Activated CD8-positive, alpha-beta memory T cell treated with anti-CD3 and anti-CD28 coated beads for 1 hour (primary cell): ENCODE measurements at places on chromosomes 11 and 22.

DNA sequence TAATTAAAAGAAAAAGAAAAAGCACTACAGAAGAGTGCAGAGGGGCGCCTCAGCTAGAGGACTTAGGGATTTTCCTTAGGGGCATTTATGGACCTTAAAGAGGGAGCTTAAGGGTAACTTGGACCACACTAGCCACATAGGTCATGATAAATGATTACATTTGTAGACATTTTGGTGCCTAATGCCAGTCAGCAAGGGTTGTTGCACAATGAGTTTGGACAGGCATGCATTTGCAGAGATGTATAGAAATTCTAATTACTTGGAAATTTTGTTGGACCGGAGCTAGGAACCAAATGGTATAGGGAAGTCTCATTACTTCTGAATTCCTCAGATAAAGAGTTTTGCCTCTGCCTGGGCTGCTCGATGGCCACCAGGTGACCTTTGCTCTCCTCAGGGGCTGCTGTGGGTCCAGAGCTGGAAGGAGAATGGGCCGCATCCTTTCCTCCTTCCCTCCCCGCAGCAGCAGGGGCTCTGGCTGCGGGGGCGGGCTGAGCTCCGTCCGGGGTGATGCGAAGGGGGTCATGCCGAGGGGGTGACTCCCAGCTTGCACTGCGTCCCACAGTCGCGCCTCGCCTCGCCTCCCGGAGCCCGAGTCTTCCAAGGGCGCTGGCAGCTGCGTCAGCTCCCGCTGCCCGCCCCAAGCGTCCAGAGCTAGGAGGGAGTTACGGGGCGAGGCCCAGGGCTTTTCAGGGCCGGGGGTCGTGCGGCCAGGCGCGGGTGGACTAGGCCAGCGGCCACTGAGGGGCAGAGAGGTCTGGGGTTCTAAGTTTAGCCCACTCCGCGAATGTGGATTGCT is 20.3 kb upstream of the MALAT1 start:
- DNase-seq: no peak

- no peak for DNase-seq
These were observed 465.3 kb upstream of the TENM4 start for GRCh38 chr11:79906164-79906563.

DNA sequence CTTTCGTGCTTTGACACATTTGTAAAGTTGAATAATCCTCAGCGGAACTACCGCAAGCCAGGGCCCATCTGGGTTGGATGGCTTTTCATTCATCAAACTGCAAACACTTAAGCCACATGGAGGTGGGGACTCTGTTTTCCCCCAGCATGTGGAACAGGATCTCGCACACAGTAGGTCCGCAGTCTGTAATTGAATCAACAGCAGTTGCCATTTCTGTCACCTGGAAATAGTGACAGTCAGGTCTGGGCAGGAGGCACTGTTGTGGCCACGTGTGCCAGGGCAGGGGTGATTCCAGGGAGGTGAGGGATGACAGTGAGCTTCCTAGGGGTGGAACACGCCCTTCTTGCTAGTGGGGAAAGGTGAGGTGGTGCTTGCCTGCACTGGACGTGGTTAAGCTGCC is 50.7 kb upstream of the ANO1 start:
- no peak for DNase-seq

DNA sequence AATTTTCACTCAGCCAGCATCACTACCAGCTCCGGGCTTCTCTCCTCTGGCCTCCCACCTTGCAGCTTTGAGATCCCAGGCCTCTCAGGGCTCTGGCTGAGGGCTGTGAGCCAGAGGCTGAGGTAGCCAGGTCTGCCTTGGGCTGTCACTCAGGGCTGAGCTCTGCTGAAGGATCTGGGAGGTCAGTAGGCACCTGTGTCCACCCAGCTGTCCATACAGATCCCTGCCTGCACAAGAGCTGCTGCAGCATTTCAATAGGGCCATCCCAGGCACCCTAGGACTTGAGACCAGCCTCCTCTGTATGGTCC is 12.6 kb downstream of the KCNQ1OT1 start:
- no peak for DNase-seq

DNA sequence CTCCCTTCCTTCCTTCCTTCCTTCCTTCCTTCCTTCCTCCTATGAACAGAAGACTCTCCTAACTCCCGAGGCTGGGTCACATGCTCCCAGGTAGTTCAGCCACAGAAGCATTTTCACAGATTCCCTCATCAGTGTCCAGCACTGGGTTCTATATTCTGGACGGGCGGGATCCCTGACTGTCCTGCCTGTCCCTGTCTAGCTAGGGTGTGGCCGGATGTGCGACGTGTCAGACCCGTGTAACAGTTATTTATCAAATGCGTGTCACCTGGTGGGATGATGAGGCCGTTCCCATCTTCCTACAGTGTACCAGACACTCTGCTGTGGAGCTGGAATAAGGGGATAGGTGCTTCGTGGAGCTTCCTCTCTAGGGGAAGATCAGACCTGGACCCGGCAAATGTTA is 901.0 kb downstream of the BRD1 start:
- DNase-seq: no peak

GRCh38 chr11:62732830-62733229 is 4.5 kb downstream of the TTC9C start:
- DNase-seq: no peak

GRCh38 chr22:23820748-23821211 is 18.0 kb downstream of the DERL3 start:
- no peak for DNase-seq

GRCh38 chr11:69924308-69925161 is 105.3 kb upstream of the FGF3 start:
- no peak for DNase-seq

GRCh38 chr11:12200991-12201985 is 90.9 kb downstream of the MICAL2 start:
- no peak for DNase-seq

- DNase-seq: no peak
These were observed 65.5 kb downstream of the FBLN1 start for GRCh38 chr22:45568213-45568612.

GRCh38 chr22:46028106-46028991 is 51.4 kb upstream of the WNT7B start:
- no peak for DNase-seq
